HL-60 (cell line): ENCODE measurements at places on chromosomes 5 and 9.

GRCh38 chr9:10703139-10703538 is 90.3 kb upstream of the PTPRD start:
- DNase-seq, result no peak

- no peak for DNase-seq
Observed at GRCh38 chr5:55702598-55703345, 9.4 kb downstream of the SLC38A9 start.

DNA sequence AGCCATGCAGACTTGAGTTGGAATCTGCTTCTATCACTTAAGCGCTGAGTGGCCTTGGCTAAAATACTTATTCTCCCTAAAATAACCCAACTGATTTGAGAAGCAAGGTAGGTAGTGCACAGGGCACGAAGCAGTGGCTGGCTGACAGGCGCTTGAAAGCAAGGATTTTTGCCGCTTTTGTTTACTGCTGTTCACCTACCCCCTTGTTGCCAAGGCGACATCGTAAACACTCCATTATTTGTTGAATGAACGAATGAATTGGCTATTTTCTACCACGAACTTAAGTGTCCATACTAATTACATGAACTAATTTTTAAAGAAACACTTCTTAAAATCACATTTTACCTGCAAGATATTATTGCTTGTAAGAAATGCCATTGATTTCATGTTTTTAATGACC is 98.0 kb downstream of the ANKH start:
- DNase-seq, result no peak

GRCh38 chr5:123134653-123135181 is 45.7 kb downstream of the PRDM6 start:
- no peak for DNase-seq
